ENCODE measurements at places on chromosomes 3 and 15. TPM values are rescaled to one million over a fixed set of nuclear protein-coding genes. Genes with fewer than 3 reads are reported as not detected.

- DNase-seq = no peak
Observed at GRCh38 chr15:74132681-74133651, 2.6 kb downstream of the ISLR2 start.

The TIMP4 gene
- 5.4 TPM for polyA plus RNA-seq

The ANKRD34C gene
- not detected for polyA plus RNA-seq

The TMEM207 gene
- 1.5 TPM for polyA plus RNA-seq

The SKOR1 gene
- 0.52 TPM for polyA plus RNA-seq

DNA sequence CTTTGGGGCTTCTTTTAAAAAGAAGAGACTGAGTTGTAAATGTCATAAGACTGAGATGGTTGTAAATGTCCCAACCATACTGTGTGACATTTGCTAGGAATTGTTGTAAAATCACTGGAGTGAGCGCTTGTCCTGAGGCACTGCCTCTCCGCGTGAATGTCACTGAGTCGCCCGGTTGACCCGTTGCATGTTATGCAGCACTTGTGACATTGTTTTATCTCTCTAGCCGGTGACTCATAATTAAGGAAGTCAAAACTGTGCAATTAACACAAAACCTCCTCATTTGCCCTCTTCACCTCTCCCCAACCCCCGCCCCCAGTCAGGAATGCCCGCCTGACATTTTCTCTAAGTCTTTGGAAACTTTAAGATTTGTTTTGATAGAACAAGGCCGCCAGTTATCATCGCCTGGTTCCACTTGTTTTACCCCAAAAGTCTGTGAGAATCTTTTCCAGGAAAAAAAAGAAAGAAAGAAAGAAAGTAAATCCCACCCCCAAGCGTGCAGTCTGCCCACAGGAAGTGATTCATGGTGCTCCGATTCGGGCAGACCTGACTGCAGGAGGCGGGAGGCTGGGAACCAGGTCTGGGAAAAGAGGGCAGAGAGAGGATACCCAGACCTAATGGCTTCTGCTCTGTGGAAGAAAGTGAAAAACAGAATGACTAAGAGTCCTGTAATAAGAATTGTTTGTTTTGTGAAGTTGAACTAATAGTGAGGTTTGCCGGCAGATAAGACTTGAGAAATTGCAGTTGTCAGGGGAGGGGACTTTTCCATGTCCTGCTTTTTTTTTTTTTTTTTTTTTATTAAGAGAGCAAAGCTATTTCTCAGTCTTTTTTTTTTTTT is 84.8 kb downstream of the SMAD3 start:
- DNase-seq = peak; percentile 87

The EFCC1 gene
- polyA plus RNA-seq = 0.11 TPM

DNA sequence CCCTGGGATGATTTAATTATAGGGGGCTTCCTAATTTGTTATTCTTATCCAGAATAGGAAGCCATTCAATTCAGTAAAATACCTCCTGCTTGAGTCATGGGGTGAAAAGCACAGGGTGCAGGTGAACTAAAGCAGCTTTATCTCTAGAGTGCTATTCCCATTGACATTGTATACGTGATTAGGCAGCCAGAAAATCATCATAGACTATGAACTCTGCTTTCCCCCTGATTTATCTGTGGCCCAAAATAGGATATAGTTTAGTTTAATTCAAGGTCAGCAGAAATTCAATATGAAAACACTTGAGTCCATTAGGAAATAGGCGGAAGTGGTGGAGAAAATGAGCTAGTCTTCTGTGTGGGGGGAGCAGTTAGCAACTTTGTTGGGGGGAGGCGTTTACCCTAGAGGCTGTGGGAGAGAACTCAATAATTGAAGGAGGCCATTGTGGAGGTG is 18.2 kb upstream of the PRKCI start:
- no peak for DNase-seq

- no peak for DNase-seq
Observed at GRCh38 chr3:28768439-28768838, 419.8 kb upstream of the AZI2 start.

The PIK3CA gene
- 7.9 TPM for polyA plus RNA-seq

The OIP5 gene
- 3.6 TPM for polyA plus RNA-seq

GRCh38 chr3:47318916-47319315 is 36.2 kb downstream of the KLHL18 start:
- DNase-seq = no peak

DNA sequence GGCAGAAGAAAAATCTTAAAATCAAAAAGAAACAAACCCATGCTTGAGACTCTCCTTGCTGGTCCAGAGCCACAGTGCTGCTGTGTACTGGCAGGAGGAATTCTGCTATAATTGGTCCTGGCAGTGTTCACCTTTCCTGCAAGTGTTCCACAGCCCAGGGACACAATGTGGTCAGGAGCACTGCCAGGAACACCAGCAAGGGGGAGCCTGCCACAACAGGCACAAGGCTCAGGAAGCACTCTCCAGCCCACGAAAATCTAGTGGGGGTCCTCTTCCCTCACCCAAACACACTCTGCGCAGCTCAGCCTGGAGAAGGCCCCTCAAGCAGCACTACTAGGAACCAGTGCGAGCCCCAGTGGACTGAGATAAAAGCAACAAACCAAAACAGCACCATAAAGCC is 92.9 kb downstream of the UBE3A start:
- no peak for DNase-seq

DNA sequence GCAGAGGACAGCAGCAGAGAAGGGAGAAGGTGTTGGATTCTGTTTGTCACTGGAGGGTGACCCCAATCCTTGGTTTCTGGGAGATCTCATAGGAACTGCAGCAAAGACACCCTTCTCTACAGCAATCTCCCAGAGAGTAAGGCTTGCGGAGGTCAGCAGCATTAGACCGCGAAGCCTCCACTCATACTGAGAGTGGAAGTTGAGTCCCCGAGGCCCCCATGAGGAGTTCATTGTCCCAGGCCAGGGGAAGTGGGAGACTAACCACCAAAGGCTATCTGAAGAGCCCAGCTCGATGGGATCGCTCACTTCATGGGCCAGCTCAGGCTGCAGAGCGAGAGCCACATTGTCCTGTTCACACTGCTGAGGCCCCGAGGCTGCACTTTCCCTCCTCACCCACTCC is 44.6 kb downstream of the GLDN start:
- no peak for DNase-seq

The NR1I2 gene
- 2.8 TPM for polyA plus RNA-seq

- peak; percentile 73 for DNase-seq
Observed at GRCh38 chr15:99105514-99106341, 848 bp downstream of the SYNM start.

The TMCO5A gene
- not detected for polyA plus RNA-seq

GRCh38 chr15:33375236-33375635 is 64.5 kb downstream of the RYR3 start:
- no peak for DNase-seq

DNA sequence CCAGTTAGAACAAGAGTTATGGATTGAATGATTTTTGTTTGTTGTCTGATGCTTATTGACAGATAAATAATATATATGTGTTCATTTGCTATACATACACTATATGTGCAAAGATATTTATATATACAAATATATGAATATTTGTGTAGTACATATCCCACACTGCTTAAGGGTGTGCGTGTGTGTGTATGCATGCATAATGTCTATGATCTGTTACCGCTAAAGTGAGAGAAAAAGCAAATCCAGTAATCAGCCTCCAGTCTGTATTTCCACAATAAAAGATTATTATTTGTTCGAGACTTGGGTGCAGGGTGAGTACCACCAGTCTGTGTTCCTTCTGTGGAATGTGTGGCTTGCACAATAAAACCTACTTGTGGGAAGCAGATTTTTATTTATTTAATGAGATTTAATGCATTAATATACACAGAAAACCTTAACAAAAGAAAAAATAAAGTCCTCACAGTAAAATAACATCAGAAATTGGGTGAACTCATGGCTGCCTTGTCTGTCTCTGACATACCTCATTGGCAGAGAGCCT is 366.0 kb upstream of the TBL1XR1 start:
- DNase-seq = no peak

The VIPR1 gene
- polyA plus RNA-seq = 17.3 TPM

The TBCCD1 gene
- 14.9 TPM for polyA plus RNA-seq

GRCh38 chr3:62876064-62876463 is 848 bp upstream of the CADPS start:
- DNase-seq = peak; percentile 87

GRCh38 chr3:70871909-70872656 is 559.6 kb upstream of the MDFIC2 start:
- no peak for DNase-seq

GRCh38 chr3:51686512-51687215 is 15.6 kb downstream of the TEX264 start:
- no peak for DNase-seq

DNA sequence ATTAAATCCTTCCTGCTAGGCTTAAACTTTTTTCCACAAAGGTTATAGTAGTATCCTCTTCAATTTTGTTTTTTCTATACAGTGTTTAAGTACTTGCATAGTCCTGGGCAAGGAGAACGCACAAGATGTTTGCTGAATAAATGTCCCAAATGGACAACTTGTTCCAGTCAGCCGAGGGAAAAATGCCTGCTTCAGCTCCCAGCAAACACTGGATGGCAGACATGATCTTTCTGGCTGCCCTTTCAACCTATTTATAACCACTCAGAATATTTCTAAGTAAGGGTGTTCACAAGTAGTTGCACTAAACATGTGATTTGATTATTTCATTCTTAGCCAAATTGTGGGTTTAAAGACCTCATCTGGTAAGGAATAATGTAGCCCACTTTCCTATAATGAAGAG is 29.8 kb downstream of the GNB4 start:
- DNase-seq = peak; percentile 39

The RLBP1 gene
- polyA plus RNA-seq = not detected

DNA sequence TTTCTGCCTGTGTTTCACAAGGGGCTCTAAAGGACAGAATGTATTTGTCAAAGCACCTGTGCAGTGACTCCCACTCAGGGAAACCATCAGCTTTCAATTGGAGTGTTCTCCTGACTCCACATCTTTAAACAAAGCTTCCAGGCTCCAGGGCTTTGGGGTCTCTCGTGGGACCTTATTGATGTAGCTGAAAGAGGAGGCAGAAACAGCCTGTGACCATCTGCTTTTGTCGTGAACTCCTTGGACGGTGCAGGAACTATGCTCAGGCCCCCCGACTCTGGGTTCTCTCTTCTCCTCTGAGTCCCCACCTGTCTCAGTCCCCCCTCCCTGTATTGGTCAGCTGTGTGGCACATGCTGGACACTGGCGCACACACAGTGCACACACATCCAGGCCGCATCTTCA is 486.8 kb downstream of the GABRG3 start:
- no peak for DNase-seq

- DNase-seq = no peak
Observed at GRCh38 chr15:78681281-78682003, 40.4 kb upstream of the CHRNB4 start.

DNA sequence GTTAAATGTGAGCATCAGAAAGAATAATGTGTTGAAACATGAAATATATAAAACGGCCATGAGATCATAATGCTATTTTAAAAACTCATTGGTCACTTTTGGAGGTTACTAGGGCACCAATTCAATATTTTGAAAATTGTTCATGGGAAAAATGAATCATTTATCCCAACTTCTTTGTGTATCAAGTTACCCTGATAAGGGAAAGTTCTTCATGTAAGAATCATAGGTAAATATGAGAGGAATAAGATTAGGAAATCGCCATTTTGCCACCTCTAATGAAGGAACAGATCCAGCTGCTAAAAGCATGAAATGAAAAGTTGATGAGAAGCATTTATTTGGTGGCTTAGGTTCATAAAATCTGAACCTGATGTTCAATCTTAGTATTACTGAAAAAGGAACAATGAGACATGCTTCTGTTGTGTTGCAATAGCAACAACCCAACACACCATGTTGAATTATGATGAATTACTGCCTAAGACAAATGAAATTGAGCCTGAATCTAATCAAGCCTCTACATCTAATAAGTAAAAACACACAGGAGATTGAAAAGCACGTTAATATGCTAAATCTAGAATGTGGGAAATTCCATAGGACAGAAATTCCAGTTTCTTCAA is 32.5 kb downstream of the ABHD5 start:
- no peak for DNase-seq

- DNase-seq = no peak
Observed at GRCh38 chr3:185788292-185788691, 36.5 kb downstream of the IGF2BP2 start.

DNA sequence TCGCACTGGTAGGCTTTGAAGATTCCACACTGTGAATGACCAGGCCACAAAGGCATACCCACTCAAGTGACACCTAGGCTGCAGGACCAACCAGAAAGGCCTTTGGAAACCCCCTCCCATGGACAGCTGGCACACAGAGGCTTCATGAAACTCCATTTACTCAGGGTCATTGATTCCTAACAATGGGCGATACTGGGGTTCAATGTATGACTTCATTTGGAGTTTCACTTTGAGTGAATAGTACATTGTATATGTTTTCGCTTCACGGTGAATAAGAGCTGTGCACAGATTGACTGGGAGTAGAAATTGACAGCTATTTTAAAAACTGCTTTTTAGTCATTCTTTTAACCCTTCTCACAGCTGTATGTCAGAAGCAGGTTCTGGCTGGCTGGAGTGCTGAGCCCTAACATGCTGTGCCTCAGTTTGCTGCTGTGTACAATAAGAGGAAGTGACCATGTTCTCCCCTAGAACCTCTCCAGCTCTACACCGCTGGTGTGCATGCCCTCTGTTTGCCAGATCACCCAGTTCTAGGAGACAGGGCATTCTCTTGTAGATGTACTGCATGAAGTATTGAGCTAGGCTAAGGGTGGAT is 15.4 kb upstream of the CX3CR1 start:
- DNase-seq = no peak

GRCh38 chr3:108159865-108160264 is 62.4 kb downstream of the IFT57 start:
- no peak for DNase-seq

- DNase-seq = no peak
Observed at GRCh38 chr15:57089815-57090495, 171.5 kb downstream of the TCF12 start.

DNA sequence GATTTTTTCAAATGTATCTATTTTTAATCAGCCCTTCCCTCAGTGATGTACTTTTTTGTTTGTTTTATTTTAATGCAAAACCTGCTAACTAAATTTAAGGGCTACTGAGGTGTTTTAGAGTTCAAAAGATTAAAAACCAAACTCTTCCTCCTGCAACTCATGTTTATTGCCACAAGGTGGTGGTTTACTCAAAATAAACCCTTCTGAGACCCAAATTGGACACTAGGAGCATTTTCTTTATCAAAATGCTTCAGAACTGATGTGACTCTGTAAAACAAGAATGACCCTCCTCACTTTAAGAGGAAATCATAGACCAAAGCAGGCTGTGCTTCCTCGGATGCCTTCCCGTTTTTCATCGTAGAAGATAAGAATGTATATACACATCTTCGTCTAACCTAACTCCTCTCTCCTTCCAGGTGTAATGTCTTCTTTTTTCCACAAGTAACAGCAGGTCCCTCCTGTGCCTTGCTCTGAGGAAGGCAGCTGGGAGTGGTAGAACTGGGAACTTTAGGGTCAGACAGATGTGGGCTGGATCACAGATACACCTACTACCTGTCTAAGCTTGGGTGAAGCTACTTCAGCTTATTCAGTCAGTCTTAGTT is 2.9 kb upstream of the NME9 start:
- peak; percentile 26 for DNase-seq

The GOLGA8K gene
- 0.15 TPM for polyA plus RNA-seq

The ATP8B4 gene
- polyA plus RNA-seq = 1.3 TPM
